ENCODE measurements at places on chromosomes 4 and X.

- no peak for DNase-seq
Measured at GRCh38 chr4:35912174-35912573, 332.1 kb downstream of the ARAP2 start.

GRCh38 chr4:7282786-7283440 is 90.6 kb downstream of the SORCS2 start:
- no peak for DNase-seq

- DNase-seq: no peak
Measured at GRCh38 chr4:185924458-185925044, 112.6 kb upstream of the SORBS2 start.

- DNase-seq: no peak
Measured at GRCh38 chr4:105184316-105184980, 37.8 kb downstream of the TET2 start.

DNA sequence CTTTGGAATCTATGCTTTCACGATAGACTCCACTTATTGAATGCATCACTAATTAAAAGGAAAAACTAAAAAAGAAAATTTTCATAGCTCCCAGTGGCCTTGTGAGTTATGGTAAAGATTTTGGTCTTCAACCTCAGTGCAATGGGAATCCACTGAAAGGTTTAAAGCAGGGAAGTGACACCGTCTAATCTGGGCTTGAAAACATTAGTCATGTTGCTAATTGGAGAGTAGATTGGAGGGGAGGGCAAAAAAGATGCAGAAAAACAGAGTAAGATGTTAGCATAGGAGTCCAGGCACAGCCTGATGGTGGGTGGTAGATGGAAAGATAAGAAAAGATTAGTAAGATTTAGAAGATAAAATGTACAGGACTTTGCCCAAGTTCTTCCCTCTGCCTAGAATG is 633.1 kb upstream of the FTHL17 start:
- no peak for DNase-seq

- DNase-seq: peak; percentile 53
Measured at GRCh38 chr4:158722917-158723793, at the start of gene PPID. Gene PPID (minus strand): TSS chr4:158723396. CDS start chr4:158723288, 108 bp downstream.

DNA sequence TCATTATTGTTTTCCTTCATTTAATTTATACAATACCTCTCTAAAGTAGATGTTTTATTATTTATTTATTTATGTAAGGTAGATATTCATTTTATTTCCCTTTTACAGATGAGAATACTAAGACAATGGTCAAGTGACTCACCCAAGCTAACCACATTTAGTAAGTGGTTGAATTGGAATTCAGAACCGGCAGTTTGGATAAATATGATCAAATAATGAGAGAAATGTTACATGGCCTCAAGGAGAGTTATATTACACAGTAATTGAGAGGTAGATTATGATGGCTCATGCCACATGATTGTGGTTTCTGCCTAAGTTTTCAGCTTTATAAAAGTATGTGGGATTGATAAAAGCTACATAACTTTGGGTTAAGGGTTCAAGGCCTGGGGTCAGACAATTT is 239.4 kb upstream of the BOD1L1 start:
- DNase-seq: no peak

GRCh38 chrX:101229170-101229569 is 9.6 kb downstream of the DRP2 start:
- no peak for DNase-seq

GRCh38 chr4:150982557-150983233 is 32.4 kb downstream of the LRBA start:
- DNase-seq: no peak

- DNase-seq: no peak
Measured at GRCh38 chr4:168200685-168201084, 108.3 kb downstream of the ANXA10 start.

GRCh38 chrX:118049713-118050112 is 66.9 kb downstream of the KLHL13 start:
- no peak for DNase-seq

DNA sequence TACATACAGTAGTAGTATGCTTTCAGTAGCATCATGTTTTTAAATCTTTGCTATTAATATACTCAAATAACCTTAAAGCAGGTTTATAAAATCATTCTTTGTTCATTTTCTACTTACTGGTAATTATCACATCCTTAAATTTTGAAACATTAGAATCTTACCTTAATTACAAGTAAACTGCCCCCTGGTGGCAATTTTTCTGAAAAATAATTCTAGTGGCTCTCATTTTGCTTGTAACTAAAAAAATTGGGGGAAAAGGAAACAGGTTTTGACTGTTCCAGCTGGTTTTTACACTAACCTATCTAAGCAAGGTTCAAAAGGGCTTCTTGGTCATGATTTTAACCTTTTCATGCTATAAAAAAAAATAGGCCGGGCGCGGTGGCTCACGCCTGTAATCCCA is 18.5 kb upstream of the DCAF4L1 start:
- DNase-seq: no peak

Data from NCI-H2227 treated with DMSO at 0.1 percent for 48 hours (cell line).